ENCODE measurements at places on chromosomes 2 and 18.

DNA sequence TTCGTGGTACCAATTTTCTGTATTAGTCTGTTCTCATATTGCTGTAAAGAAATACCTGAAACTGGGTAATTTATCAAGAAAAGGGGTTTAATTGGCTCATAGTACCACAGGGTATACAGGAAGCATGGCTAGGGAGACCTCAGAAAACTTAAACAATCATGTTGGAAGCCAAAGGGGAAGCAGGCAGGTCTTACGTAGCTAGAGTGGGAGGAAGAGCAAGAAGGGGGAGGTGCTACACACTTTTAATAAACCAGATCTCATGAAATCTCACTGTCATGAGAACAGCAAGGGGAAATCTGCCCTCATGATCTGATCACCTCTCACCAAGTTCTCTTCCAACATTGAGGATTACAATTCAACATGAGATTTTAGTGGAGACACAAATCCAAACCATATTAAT, 226.8 kb upstream of the TPO start:
- DNase-seq, result no peak

DNA sequence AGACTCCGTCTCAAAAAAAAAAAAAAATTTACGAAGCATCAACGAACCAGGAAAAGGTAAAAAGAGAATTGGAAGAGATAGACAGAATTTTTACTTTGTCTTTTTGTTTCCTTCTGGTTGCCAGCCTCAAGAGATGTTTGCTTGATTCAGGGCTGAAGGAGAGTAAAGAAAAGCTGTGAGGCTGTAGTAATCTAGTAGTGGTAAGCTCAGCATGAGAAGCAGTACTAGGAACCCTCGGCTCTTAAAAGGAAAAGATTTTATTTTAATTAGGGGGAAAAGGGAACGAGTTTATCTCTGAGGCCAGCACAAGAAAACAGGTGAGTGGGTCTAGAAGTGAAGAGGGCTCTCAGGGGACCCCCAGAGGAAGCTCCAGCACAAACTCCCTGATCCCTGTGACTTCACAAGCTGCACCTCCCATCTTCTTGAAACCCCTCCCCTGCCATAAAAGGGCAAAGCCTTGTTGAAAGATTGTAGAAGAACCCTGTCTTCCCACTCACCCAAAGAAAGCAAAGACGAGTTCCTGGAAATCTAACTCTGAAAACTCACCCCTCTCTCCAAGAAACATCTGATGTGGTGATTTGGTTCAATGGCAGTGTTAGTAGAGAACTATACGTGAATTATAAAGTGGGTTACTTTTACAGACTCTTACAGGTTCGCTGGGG, 8.6 kb downstream of the RBMS1 start:
- peak; percentile 62 for DNase-seq

GRCh38 chr2:46776687-46777327, 138.8 kb downstream of the MCFD2 start:
- DNase-seq, result peak; percentile 47

DNA sequence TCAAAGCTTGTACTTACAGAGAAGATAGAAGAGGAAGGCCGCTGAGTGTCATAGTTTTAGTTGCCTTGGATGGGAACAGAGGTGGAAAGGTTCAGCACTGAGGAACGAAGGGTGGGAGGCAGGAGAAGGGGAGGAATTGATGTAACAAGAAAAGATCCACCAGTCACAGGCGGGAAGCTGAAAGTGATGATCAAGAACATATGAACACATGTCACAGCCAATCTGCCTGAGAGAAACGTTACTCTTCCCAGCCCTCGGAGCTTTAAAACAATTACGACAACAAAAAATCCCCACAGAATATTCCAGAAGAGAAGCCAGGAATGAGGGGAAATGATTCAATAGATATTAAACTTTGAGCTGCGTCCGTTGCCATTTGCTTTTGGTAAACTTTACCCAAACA, 87.1 kb downstream of the TSHZ1 start:
- no peak for DNase-seq

DNA sequence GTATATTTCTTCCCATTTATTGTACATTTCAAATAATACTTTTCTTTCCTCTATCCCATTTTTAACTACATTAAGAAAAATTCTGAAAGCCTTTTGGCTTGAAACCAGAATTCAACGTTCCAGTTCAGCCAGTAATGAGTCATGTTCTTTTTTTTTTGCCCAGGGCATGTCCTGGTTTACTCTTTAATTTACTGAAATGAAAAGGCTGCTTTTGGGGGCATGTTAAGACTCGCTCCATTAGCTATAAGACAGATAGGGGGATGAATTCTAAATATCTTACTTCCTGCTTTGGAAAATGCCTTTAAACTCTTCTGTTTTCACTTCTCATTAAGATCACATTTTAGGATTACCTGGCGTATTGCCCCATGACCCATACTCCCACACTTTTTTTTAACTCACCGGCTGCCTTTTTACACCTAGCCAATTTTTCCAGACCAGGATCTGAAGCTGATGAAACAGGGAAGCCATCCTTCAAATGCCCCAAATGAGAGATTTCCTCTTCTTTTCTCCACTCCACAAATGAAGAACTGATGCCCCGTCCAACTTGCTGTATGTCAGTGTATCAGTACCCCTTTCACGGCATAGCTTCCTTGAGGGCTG, 585 bp downstream of the ABCA12 start:
- no peak for DNase-seq

DNA sequence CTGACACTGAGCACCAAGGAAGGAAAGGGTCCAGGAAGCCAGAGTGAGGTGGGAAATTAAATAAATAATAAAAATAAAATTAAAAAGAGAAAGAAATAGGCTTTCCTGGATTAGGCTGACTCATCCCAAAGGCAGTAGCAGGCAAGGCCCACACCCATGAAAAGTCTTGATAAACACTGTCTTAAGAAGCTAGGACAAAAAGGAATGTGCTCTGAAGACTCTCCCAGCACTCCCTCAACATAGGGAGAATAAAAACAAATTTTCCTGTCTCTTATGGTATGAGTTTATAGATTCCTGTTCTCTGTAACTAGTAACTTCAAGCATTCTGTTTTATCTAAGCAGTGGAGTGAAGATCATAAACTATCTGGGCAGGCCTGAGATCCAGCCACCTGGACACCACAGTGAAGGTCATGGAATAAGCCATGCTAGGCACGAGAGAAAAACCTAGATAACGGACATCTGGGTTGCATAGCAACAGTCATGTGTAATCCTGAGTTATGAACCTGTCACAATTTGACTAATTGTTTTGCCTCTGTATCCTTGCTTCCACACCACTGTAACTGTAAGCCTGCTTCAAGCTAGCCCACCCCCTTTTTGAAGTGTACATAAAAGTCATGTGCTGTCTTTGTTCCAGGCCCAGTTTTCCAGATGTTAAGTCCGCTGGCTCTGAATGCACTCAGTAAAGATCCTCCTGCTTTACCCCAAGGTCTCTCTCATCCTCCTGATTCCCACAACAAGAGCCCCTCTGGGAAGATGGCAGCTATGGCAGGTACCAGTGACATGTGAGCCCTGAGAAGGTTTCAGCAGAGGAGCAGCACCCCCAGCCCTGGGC, 107.8 kb downstream of the NDUFA10 start:
- no peak for DNase-seq

- DNase-seq, result no peak
Measured at GRCh38 chr18:49228187-49228586, 232.3 kb downstream of the DYM start.

All from activated CD4-positive, alpha-beta T cell treated with anti-CD3 and anti-CD28 coated beads, Interleukin-2, Interleukin-4, amounts not matched to agents 100 ng/mL and 50 ng/mL, durations not matched to agents 16 hours and 8 hours (primary cell).